ENCODE measurements at places on chromosomes 1 and 21.

DNA sequence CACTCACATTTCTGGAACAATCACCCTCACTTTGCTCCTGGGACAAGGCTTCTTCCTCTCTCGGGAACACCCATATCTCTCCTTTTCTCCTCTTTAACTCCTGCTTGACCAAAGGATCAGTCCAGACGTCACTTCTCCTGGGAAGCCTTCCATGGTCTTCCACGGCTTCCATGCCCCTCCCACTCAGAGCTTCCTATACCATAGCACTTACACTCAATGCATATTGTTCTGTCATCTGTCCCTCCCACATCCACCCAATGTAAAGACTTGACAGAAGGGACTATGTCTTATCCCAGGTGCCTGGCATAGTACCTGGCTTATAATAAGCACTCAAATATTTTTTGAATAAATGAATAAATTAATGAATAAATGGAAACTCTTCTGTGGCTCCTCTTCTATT, 28.2 kb downstream of the CD34 start:
- no peak for DNase-seq

DNA sequence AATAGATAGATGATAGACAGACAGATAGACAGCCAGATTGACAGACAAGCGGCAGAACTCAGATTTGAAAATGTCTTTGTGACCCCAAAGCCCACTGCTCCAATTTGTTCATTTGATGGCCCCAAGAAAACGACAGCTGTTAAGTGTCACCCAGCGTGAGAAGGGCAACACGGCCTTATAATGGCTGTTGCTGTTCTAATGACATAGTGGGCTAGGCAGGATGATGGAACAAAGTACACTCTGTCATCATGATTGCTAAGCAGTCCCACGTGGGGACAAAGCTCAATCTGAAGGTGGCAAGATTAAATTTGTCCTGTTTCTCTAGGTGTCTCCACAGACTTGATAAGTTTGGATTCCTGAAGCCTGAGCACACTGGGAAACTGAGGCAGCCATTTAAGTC, 112.9 kb downstream of the DAB1 start:
- no peak for DNase-seq

GRCh38 chr1:91559838-91560565, 59.4 kb downstream of the CDC7 start:
- no peak for DNase-seq

DNA sequence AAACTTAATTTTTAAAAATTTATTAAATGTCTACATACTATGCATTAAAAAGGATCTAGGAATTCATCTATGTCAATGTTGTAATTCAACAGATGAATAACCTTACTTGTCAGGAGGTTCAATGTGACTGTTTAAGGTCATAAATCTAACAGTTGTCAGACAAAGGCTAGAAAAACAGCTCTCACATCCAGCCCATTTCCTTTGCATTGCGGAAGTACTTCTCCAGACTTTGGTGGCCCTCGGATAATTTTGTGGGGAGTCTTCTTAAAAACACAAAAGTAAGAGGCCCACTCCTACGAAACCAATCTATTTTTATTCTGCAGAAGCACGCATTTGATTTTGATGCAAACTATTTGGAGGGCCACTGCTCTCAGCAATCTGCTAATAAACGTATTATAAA, 122.6 kb upstream of the CHRM3 start:
- peak; percentile 30 for DNase-seq

- peak; percentile 36 for DNase-seq
These were observed 1.8 kb upstream of the CKS1B start for GRCh38 chr1:154972517-154973343.

DNA sequence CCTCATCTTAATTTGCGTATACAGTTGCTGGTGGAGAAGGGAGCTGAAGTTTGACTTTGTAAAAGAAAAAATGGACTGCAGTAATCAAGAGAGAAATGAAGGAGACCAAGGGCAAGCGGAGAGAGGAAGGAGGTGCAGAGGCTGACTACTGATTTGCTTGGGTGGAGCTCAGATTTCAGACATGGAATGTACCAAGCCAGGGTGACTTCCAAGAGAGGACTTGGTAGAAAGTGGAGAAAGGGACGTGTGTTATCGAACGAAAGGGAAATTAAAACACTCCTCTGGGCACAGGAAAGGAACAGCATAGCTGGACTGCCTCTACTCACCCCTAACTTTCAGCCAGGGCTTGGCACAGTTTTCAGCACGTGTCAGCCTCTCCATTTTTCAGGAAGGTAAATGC, 15.1 kb upstream of the HEATR1 start:
- no peak for DNase-seq

DNA sequence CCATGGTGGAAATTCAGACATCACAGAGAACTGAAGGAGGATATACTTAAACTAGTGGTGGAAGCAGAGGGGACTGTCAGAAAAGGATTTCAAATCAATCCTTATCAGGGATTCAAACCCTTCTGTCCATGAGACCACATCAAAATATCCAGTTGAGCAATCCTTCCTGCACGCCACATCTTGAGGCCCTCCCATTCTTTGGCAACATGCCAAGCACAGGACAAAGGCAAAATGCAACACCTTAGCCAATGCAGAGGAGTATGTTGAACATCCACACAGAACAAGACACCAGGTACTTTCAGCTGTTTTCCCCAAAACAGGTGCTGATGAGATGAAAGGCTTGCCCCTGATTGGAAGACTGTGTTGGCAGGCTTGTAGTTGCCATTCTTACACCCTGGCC, 81.8 kb upstream of the PLXNA2 start:
- no peak for DNase-seq

DNA sequence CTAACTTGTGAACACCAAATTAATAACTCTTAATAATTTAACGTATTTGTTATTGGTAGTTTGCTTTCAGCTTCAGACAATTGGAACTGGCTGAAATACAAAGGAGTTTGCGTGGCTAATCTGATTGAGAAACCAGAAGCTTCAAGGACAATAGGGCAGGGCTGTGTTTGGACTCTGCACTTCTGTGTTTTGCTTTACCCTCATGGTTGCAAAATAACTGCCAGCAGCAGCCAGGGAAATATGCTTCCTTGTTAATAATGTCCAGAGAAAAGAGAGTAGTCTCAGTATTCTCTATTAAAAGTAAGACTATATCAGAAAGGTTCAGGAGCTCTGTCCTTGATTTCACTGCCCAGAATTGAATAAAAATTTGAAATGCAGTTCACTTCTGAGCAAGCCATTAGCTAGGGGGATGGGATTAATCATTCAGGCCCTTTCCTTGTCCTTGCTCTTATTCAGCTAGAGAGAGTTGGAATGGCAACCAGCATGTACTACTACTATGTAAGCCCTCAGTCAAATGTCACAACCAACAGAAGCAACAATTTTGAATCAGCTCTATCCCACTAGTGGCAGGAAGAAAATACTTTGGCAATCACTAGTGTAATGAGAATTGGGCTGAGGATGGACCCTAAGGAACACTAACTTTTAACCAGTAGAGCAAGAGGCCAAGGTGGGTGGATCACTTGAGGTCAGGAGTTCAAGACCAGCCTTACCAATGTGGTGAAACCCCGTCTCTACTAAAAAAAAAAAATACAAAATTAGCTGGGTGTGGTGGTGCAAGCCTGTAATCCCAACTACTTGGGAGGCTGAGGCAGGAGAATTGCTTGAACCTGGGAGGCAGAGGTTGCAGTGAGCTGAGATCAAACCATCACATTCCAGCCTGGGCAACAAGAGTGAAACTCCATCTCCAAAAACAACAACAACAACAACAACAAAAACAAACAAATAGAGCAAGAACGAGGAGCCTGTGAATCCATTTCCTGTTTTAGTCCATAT, 76.8 kb downstream of the POU2F1 start:
- peak; percentile 72 for DNase-seq

DNA sequence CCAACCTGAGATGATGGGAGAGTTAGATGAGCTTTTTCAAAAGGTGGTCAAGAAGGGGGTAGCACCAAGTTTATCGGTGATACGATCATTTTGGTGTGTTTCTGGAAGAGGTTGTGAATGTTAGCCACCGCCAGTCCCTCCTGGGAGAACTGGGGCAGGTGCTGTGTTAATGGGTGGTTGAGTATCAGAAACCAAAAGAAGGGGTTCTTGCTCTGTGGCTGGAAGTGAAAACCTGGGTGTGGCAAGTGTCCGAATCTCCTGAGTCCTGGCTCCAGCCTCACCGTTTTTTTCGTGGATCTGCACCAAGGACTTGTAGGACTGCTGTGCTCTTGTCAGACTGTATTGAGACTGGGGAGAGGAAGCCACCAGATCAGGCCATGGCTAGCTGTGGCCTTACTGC, 7.8 kb downstream of the UBE2Q1 start:
- DNase-seq: no peak

DNA sequence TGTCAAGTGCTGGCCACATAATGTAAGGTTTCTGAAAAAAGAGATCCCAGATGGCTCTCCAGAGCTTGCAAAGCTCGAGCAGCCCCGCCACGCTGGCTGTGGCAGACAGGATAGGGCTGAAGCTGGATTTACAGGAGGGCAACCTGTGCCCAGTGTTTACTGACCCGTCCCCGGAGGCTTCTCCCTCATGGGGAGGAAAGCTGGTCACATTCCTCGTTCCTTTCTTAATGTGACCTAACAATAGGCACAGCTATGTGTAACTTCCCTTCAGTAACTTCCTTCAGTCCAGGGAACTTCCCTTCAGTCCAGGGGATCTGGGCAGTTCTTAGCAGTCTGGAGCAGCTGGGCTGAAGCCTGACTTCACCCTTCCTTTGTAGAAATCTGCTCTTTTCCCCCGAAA, 7.7 kb downstream of the SLFNL1 start:
- DNase-seq: no peak

- no peak for DNase-seq
These were observed 3.2 kb upstream of the QSOX1 start for GRCh38 chr1:180151508-180151907.

- no peak for DNase-seq
These were observed 12.4 kb downstream of the USP25 start for GRCh38 chr21:15742052-15742670.

GRCh38 chr1:169395955-169396354, 28.0 kb downstream of the BLZF1 start:
- DNase-seq: no peak

DNA sequence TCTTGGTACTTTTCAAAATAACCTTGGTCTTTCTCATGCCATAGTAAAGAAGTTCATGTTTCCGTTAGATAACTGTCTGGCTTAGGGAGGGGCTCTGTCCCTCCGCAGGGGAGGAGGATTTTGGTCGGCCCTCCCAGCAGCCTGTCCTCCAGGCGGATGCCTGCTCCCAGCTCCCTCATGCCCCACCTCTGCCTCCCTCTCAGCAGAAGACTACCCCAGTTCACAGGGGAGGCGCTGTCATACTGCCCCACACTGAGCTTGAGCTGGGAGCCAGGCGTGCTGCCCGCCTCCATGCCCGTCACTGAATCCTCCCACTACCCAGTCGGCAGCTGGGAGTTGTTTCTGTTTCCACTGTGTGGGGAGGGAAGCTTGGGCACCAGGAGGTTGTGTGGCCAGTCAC, 127.3 kb downstream of the CAMTA1 start:
- DNase-seq: peak; percentile 66

- peak; percentile 60 for DNase-seq
These were observed 956 bp upstream of the SCAF4 start for GRCh38 chr21:31732597-31733550.

DNA sequence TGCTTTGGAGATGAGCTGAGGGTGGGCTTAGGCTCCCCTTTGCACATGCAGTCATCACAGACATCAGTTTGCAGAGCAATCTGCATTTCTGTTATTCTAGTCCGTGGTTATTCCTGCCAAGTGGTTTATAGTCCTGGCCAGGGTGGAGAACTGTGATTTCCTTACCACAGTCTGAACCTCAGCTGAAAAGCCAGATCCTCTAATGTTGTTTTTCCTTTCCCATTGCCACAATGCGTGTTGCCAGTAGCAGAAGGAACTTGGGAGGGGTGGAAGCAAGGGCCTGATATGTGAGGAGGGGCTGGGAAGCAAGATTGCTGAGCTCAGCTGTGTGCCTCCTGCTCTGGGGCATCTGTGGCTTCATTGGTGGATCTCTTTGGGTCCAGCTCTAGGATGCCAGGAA, 18.0 kb upstream of the ST3GAL3 start:
- DNase-seq: no peak

DNA sequence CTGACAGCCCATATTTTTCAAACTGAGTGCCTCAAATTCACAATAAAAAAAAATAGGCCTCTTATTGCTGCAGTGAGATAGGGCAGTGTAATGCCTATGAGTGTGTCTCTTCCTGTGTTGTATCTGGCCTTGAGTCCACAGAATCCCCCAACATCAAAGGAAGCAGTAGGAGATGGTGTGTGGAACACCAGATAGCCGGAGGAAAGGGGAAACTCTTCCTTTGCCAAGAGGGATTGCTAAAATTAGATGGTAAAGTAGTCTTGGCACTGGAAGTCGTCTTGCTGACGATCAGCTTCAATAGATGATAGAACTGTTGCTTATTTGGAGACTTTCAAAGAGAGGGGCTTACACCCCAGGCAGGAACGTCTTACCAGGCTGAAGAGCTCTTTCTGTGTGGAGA, 51.8 kb downstream of the RUNX1 start:
- peak; percentile 40 for DNase-seq

DNA sequence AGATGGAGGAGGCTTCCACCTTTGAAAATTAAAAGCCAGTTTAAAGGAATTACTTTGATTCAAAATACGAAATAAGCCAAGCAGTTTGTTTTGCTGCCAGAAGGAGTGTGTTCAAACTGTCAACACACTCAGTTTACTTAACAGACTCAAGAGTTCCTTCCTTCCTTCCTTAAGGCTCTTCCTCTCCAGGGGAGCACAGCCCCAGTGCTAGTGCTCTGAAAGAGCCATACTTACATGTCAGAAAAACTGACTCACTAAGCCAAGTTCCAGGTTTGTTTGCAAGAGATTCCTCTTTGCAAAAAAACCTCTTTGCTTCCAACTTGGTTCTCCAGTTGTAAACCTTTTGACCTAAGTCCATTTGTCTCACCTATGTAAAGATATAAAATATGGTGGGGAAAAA, 14.3 kb downstream of the SETD4 start:
- DNase-seq: no peak

- DNase-seq: no peak
These were observed 57.7 kb downstream of the RGS7 start for GRCh38 chr1:241299347-241299746.

DNA sequence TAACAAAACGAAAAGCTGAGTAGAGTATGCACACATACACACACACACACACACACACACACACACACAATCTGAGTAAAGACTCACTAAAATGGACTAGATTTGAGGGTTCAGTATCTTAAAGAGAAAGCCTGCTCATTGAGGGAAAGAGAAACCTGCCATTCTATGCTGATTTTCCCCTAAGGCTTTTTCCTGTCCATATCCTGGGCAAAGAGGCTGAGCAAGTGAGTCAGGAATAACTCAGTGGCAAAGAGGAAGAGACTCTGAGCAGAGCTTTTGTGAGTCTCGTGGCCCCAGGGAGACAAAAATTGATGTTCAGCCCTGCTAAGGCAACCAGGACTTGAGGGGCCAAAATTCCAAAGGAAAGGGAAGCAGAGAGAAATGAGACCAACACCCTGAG, 37.3 kb upstream of the RUNX1 start:
- DNase-seq: no peak

GRCh38 chr1:43634721-43635120, 15.2 kb upstream of the KDM4A start:
- no peak for DNase-seq

DNA sequence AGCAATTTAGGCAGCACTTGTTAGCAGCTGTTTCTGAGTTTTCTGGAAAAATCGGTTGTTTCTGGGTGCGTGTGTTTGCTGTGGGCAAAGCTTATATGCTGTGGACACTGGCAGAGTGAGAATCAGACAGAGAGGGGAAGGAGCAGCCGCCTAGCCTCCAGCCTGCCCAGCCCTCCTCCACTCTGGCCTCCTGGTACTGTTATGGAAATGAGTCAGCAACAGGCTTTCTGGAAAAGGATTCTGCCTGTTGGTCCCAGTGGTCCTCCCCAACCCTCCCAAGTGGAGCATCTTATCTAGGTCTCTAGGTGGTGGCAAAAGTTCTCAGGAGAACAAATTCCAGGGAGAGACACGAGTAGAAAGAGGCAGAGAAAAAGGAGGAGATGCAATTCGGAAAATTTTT, 42.2 kb upstream of the GOLT1A start:
- DNase-seq: no peak

Measured in hematopoietic multipotent progenitor cell treated with erythropoietin and hydrocortisone succinate and interleukin-3 and kit ligand, for 6 days (in vitro differentiated cells).